ENCODE measurements at places on chromosomes 13 and 19. TPM values are rescaled to one million over a fixed set of nuclear protein-coding genes. Genes with fewer than 3 reads are reported as not detected.
A peak's percentile ranks its signal among the peaks of the same experiment; 100 is the strongest.

GAPDHS gene
- total RNA-seq, result not detected

GRCh38 chr13:25406377-25406776 is 34.6 kb downstream of the ATP8A2 start:
- no peak for DNase-seq

AP2S1 gene
- total RNA-seq, result 108 TPM

CEACAM4 gene
- total RNA-seq, result not detected

GRCh38 chr19:40716031-40716481 is 630 bp downstream of the COQ8B start:
- DNase-seq, result peak; percentile 91

GRCh38 chr13:110138010-110138699 is 168.8 kb downstream of the COL4A1 start:
- peak; percentile 78 for DNase-seq

- no peak for DNase-seq
Measured at GRCh38 chr19:14459703-14460102, 15.5 kb downstream of the PTGER1 start.

DNA sequence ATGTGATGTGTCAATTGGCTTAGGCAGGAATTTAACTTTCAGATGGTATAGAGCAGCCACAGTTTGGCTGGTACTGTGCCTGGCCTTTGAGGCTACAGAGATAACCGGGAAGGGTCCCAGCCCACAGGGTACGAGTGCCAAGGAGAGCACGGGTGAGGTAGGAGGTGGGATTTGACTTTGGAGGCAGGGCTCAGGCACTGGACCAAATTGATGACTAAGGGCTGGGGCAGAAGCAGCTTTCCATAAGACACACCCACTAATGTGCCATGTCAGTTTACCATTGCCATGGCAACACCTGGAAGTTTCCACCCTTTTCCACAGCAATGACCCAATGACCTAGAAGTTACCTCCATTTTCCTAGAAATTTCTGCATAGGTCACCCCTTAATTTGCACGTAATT is 466.2 kb downstream of the TSHZ3 start:
- DNase-seq, result no peak

DNA sequence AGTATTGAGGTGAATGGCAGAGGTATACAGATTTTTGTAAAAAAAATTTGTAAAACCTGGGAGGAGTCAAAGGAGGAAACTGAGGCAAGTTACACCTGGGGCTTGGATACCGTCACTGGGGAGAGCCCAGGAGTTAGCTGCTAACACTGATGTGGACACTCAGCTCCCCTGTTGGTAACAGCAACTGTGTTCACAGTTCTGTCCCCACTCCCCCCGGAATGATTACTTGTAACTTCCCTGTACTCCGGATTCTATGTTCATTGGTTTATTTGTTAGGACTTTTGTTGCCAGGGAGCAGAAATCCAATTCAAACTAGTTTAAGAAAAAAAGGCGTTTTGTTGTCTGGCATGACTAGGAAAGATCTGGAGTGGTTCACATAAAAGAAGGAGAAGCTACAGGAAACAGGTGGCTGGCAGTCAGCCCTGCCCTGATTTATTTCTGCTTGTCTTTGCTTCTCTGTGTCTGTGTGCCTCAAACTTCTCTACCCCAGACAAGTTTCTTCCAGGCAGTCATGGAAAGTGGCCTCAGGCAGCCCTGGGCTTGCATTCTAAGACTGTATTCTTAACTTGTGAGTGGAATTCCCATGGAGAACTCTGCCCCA is 2.3 kb upstream of the GPR12 start:
- no peak for DNase-seq

- DNase-seq, result no peak
Measured at GRCh38 chr19:30590596-30591229, 218.5 kb downstream of the ZNF536 start.

HDGFL2 gene
- 39.0 TPM for total RNA-seq

- peak; percentile 55 for DNase-seq
Measured at GRCh38 chr13:112709825-112710783, 20.3 kb downstream of the ATP11A start.

GRCh38 chr13:22812793-22813192 is 368.0 kb upstream of the SGCG start:
- no peak for DNase-seq

PSG4 gene
- not detected for total RNA-seq

GRCh38 chr19:37930416-37930815 is 23.4 kb downstream of the SIPA1L3 start:
- DNase-seq, result peak; percentile 24

GRCh38 chr19:12994701-12995595 is at the start of gene NFIX:
NFIX (plus strand) TSS chr19:12995475; CDS start chr19:12995838, 363 bp downstream.
- DNase-seq, result peak; percentile 77

TINCR gene
- under 0.01 TPM for total RNA-seq

DNA sequence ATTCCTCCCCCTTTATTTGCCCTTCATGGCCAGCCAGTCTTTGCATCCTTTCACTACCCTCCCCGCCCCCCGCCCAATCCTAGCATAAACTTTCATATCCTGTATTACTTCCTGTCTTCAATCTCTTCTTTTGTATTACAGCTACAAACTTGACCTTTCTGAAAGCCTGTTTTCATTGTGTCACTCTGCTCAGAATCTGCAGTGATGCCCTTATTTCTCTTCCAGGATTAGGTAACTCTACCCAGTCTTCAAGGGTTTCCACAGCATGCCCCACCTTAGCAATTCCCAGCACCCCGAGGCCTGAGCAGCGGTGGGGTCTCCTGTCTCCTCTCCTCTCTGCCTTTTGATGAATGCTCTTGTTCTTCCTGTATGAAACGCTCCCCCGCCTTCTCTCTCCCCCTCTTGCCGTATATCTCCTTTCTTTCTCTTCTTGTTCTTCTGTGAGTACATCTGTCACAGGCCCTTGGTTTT is 145.6 kb downstream of the SHISA2 start:
- no peak for DNase-seq

GRCh38 chr13:20221772-20222171 is 10.3 kb downstream of the GJB6 start:
- no peak for DNase-seq

ZNF610 gene
- total RNA-seq, result 2.8 TPM

GRCh38 chr19:23991170-23991569 is 76.5 kb downstream of the ZNF726 start:
- DNase-seq, result peak; percentile 74

DNA sequence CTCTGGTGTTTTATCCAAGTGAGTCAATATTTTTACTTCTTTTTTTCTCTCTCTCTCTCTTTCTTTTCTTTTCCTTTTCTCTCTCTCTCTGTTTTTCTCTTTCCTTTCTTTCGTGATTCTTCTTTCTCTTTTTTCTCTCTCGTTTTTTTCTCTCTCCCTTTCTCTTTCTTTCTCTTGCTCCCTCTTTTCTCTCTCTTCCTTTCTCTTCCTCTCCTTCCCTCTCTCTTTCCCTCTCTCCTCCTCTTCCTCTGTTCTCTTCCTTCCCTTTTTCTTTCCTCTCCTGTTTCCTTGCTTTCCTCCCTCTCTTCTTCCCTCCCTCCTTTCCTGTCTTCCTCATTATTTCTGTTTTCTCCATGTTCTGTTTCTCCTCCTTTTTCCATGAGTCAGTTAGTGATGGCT is 641.5 kb downstream of the FGF9 start:
- no peak for DNase-seq

DCLK1 gene
- total RNA-seq, result 10.9 TPM

OR4F17 gene
- total RNA-seq, result not detected

CLEC11A gene
- 2.6 TPM for total RNA-seq

PCDH9 gene
- 0.20 TPM for total RNA-seq

ZNF8 gene
- total RNA-seq, result 4.2 TPM

DNA sequence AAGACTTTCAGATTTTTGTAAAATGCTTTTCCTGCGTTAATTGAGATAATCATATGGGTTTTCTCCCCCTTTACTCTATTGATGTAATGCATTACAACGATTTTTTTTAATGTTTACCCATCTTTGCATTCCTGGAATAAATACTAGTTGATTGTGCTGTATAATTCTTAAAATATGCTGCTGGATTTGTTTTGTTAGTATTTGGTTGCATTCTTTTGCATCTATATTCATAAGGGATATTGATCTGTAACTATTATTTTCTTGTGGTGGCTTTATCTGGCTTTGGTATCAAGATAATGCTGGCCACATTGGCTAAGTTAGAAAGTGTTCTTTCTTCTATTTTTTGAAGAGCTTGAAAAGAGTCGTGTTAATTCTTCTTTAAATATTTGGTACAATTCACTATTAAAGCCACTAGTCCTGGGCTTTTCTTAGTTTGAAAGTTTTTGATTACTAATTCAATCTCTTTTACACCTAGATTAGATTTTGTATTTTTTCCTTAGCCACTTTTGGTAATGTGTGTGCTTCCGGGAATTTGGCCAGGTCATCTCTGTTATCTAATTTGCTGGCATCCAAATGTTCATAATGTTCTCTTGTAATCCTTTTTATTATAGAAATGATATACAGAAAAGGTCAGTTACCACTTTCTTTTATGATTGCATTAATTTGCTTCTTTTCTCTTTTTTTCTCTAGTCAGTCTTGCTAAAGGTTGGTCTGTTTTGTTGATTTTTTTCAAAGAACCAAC is 29.8 kb downstream of the KL start:
- DNase-seq, result no peak

- DNase-seq, result no peak
Measured at GRCh38 chr13:34179927-34180326, 362.0 kb downstream of the RFC3 start.

DNA sequence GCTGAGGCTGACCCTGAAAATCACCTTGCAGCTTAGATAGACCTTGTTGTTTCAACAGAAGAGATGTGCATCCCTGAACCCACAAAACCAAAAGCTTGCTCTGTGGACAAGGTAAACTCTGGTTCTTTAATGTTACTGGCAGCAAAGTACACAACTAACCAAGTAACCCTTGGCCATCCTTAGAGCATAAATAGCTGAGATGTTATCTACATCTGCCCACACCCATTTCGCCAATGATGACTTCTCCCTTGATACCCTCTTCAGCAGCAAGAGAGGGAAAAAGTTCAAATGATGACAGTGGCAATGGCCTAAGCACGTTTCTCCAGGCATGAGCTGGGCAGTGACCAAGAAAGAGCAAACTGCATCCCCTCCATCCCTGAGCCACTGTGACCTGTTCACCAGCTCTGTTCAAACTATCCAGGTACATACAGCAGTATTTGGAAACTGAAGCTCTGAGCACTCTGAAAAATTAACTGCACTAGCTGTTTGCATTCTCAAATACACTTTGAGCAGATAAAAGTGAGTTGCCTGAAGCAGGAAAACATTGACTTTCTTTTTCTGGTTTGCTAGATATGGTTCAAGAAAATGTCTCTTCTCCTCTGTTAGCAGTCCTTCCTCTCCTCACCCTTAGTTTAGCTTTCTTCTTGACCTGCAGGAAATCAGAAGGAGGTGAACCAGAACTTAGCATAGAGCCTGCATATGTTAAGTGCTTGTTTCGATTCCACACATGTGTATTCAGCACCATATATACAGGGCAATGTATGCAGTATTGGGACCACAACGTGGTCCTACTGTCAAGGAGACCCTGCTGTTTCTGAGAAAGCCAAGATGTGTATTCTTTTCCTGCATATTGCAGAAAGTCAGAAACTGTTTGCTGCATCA is 231.7 kb downstream of the FOXO1 start:
- no peak for DNase-seq

DNA sequence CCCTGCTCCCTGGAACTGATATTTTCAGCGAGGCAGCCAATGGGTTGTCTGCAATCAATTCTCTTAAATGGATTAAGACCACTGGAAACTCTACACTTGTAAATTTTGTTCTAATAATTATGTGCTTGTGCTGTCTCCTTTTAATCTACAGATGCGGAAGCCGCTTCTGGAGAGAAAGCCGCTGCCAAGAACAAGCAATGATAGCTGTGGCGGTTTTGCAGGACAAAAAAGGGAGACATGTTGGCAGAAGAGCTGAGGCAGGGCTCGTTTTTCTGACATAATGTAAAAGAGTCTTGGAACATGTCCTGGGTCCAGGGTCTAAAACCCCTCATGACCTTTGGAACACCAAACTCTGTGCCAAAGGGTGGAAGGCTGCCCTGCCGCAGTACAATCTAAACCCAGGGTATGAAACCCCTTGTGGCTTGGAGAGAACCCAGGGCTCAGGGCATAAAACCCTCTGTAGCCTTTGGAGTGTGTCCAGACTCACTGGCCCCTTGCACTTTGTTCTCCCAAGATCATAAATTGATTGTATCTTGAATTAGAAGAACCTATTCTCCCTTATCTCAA is 12.7 kb downstream of the ZNF417 start:
- no peak for DNase-seq

COL5A3 gene
- under 0.01 TPM for total RNA-seq

GRCh38 chr13:104984296-104984818 is 1551.1 kb downstream of the EFNB2 start:
- DNase-seq, result peak; percentile 50

GRCh38 chr19:28023064-28023463 is 1189.9 kb downstream of the UQCRFS1 start:
- no peak for DNase-seq

NMRK2 gene
- not detected for total RNA-seq

- DNase-seq, result no peak
Measured at GRCh38 chr13:45101327-45102018, 18.8 kb upstream of the GTF2F2 start.

DNA sequence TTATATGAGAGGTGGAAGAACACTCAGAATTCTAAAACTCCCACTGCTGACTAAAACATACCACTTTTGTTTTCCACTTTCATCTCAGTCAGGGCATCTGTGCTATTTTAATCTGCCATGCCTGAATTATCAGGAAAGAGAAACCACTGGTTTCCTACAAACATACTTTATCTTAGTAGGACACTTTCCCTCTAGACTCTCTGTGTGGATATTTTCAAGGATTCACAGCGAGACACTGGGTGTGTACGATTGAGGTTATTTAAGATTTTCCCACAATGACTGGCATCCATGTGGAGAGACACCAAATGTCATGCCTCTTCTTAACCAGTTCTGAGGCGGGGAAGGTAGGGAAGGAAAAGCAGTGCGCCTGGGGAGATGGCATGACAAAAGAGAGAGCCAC is 212.2 kb downstream of the ENOX1 start:
- no peak for DNase-seq

LMTK3 gene
- under 0.01 TPM for total RNA-seq

GRCh38 chr13:28258417-28258816 is 120.1 kb downstream of the PAN3 start:
- DNase-seq, result peak; percentile 67

DNA sequence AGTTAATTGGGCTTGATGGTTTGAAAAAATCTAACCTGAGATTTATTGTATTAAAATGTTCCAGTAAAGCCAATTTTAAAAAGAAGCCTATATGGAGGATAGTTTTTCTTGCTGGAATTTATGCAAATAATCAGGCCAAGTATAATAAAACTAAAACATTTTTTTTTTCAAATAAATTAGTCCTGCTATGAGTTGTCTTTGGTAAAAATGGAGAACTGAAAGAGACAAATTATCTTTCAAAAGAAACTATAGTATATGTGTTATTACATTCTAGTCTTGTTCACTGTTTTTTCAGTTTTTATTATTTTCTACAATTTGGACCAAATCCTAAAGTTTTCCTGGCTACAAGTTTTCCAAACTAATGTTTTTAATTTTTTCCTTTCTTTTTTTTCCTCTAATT is 468.9 kb downstream of the UQCRFS1 start:
- no peak for DNase-seq

- no peak for DNase-seq
Measured at GRCh38 chr13:60647547-60647946, 250.5 kb downstream of the TDRD3 start.

- no peak for DNase-seq
Measured at GRCh38 chr13:100534147-100534843, 54.3 kb downstream of the GGACT start.

Measured in lung microvascular endothelial cell (primary cell).